ENCODE measurements at places on chromosomes 1 and 21.

DNA sequence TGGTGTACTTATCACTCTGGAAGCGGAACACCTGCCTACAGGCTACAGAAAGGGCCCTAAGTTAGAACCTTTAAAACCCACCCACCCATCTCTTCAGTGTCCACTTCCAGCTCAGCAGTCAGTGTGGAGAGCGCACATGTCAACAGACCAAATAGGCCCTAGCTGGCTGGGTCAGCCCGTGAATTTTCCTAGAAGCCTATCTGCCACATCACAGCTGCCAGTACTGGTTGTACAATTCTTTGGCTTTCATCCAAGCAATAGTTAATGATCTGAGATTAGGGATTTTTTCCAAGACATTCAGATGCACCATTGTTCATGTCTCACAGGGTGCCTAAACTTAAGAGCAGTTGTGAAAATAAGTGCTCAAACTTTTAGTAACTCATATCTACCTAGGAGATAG is 197.1 kb downstream of the KCNK2 start:
- DNase-seq: no peak

GRCh38 chr1:67299296-67299695 is 8.4 kb upstream of the IL12RB2 start:
- no peak for DNase-seq

GRCh38 chr1:33635336-33636012 is 163.0 kb downstream of the ZSCAN20 start:
- no peak for DNase-seq

- no peak for DNase-seq
These were observed 5.5 kb downstream of the TSEN15 start for GRCh38 chr1:184056921-184057555.

DNA sequence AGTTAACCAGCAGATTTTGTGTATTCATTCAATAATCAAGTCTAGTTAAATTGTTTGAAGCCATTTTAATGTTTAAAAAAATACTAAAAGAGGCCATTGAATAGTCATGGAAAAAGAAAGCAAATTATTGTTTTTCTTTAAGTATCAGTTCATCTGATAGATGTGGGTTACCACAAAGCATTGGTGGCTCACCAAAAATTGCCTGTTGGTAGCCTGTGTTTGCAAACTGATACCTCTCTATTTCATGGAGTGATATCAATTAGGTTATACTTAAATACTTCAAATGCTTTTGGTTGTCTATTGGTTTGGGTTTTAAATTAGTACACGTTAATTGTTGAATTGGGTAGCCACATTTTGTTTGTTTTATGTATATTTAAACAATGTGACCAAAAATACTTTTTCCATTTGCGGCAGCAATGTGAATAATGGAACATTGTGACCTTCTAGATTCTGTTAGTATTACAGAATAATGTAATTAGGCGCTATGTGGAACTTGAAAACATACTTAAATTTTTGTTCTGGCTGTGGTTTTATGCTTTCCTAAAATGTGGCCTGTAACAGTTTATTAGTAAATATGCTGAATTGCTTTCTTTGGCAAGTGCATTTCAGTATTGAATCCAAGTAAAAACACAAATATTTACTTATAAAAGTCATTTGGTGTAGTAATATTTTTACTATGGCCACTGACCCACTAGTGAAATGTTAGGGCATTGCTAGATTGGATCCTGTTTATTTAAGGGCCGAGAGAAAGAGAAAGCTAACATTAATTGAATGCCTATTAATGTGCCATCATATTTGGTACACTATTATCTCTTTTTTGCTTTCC is 37.1 kb upstream of the NBL1 start:
- DNase-seq: peak; percentile 14

DNA sequence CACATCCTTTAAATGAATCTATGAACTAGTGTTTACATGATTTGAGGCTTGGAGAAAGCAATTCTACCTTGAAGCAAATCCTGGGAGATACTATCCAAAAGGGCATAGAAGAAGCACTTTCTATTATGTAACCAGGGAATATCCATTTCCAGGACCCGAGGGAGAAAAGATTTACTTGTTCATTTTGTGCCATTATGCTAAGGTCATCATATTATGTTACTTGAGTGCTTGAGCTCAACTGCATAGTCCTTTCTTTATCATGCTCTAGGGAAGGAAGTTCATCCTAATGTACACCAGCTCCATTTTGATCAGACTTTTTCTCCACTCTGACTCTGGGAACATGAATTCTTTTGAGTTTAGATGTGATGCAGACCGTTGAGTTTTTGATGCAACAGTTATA is 188.6 kb upstream of the SNX7 start:
- DNase-seq: no peak

DNA sequence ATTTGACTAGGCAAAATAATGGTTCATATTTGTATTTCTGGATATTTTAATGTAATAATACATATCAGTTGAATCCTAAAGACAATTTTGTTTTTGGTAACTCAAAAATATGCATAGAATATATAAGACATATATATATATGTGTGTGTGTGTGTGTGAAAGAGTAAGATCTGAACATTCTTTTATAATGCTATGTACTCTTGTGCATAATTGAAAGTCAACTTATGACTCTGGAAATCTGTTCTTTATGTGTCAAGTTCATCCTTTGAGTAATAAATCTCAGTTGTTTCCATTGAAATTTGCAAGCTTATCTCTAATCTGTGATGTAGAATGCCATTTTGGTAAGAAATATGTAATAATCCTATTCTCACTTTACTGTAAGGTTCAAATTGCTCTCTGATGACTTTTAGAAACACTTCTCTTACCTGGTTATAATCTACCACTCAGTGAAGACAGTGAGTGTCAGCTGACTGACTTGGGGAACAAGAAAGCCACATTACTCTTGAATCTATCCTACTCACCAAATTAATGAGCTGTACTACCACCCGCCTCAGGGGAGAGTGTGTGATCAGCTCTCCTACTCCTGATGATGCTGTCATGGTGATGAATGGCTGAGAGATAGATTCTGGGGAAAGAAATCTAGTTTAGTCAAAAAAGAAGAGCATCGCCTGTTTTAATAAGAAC is 15.0 kb upstream of the NEK7 start:
- DNase-seq: no peak

- DNase-seq: no peak
These were observed 67.4 kb downstream of the DDAH1 start for GRCh38 chr1:85397490-85398032.

DNA sequence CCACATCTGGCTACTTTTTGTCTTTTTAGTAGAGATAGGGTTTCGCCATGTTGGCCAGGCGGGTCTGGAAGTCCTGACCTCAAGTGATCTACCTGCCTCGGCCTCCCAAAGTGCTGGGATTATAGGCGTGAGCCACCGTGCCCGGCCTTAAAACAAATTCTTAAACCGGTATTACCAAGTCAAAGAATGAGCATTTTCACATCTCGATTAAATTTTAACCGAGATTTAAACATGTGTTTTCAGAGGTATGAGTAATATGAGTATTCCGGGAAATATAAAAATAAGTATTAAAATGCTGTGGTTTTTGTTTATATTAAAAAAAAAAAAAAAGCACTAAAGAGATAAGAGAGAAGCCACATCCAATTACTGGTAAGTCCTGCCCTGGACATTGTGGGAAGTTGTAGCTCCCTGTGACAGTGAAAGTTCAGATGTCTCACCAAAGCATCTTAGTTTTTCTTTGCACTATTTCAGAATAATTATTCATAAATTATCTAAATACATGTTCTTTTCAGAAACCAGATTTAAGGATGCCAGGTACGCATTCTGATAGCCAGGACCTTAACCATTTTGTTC is 24.9 kb downstream of the ZNF281 start:
- no peak for DNase-seq

- no peak for DNase-seq
These were observed 63.7 kb downstream of the FAAP20 start for GRCh38 chr1:2130871-2131289.

DNA sequence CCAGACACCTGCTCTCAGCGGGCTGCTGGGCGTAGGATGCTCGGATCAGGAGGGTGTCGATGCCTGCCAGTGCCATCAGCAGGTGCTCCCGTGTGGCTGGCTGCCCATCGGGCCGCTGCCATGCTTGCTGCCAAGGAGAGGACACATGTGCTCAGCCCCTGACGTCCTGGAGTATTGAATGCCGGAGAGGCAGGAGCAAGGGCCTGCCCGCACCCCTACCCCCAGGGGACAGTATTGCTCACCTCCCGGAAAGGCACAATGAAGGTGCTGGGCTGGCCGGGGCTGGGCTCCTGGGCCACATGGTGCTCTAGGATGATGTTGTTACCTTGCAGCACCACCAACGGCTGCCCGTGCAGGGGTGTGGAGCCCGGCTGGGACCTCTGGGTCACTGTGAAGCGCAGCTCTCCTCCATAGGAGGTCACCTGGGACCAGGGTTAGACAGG is 61.5 kb downstream of the HSPG2 start:
- no peak for DNase-seq

GRCh38 chr1:60978421-60979357 is 103.7 kb upstream of the NFIA start:
- DNase-seq: no peak

DNA sequence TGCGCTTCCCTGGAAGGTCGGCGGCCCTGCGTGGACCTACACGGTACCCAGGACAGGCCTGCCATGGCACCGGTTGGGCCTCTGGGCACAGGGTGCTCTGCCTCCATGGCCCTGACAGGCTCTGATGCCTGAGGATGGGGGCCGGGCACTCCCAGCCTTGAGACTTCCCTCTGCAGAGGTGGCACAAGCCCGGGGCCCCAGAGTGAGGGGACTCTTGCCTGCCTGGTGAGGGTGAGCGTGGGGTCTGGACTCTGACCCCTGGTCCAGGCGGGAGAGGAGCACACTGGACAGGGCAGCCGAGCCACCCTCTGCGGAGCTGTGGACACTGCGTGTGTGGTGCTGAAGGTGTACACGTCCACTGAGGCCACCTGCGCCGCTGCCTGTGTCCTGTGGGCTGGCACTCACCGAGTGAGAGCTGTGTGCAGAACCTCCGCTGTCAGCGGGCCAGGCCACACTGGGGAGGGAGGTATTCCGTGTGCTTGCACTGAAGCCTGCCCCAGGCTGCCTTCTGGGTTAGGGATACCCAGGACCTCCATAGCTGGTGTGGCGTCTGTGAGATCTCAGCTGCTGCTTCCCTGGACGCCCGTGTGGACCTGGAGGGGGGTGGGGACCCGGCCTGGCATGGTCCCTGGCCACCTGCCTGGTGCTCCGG is 10.4 kb downstream of the SKI start:
- DNase-seq: no peak

DNA sequence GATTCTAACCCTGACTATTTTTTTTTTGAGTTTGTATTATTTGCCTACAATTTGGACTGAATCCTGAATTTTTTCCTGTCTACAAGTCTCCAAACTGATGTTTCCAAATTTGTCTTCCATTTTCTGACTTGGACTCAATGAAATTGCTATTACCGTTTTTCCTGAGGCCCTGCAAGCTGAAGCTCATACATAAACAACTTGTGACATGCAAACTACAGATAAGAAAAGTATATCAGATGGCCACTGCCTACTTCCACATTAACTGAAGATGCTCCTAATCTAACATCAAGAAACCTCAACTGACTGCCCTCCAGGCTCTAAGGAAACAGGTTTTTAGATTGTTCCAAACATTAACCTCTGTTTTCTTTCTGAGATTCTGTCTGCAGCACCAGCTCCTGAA is 51.1 kb upstream of the KLHDC7A start:
- no peak for DNase-seq

- no peak for DNase-seq
These were observed 6.1 kb downstream of the SKI start for GRCh38 chr1:2233997-2234761.

DNA sequence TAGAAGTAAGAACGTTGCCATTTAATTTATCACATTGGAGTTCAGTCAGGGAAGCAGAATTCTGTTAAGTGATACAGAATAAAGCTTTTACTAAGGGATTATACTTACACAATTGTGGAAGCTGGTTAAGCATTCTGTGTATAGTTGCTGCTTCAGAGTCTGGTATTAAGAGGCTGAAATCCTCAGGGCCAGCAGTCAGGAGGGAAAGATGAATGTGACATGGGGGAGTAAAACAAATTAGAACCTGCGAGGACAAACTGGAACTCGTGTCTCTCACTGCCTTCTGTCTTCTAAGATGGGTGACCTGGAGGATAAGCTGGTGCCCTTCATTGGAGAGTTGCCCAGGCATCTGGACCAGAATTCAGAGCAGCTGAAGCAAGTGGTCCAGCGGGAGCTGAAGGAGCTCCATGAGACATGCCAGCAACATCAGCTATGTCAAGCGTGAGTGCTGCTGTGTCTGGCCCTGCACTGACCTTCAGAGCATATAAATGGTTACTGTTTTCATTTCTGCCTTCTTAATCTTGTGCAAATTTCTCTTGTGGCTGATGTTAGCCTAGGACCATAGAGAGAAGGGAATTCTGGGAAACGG is 23.0 kb downstream of the MARK1 start:
- DNase-seq: no peak

GRCh38 chr1:25675729-25676476 is 59.3 kb downstream of the MAN1C1 start:
- DNase-seq: no peak

GRCh38 chr1:175037416-175037815 is 14.2 kb upstream of the MRPS14 start:
- no peak for DNase-seq

- no peak for DNase-seq
These were observed 86.7 kb upstream of the TTC34 start for GRCh38 chr1:2887941-2888855.

- DNase-seq: no peak
These were observed 18.9 kb downstream of the SHISAL2A start for GRCh38 chr1:52651904-52652303.

- DNase-seq: no peak
These were observed 21.2 kb upstream of the NUF2 start for GRCh38 chr1:163300568-163300967.

DNA sequence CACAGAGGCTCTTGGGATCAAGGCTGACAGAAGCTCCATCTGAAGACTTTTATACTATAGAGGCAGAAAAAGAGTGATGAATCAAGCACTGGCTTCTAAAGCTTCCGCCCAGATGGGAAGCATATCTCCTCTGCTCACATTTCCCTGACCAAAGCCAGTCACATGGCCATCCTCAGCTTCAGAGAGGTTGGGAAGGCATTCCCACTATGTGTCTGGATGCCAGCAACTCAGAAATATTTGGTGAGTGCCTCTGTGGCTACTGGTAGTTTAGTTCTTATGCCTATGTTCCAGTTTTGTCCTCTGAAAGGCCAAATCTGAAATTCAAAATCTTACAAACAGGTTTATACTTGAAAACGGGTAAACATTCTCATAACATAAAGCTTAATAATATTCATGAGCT is 9.9 kb upstream of the DISC1 start:
- no peak for DNase-seq

DNA sequence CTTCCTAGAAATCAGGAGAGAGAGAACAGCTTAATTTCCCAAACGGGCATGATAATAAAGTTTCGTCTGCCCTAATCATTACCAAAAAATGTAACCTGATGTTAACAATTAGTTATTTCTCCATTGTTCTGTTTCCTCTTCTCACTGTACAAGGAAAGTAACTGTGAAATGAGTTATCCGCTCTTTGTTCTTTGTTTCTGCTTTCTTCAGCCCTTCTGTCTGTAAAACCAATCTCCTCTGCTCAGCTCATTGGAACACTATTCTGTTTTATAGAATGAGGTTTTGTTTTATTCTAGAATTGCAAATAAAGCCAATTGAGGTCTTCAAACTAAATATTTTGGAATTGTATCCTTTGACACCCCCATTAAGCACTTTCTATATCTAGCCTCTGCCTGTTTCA is 8.8 kb upstream of the THEM4 start:
- DNase-seq: no peak

All from COLO829 (cell line).